ENCODE measurements at places on chromosomes 4 and X.

GRCh38 chrX:133402830-133403625 lies 12.3 kb downstream of the GPC4 start:
- DNase-seq: no peak

DNA sequence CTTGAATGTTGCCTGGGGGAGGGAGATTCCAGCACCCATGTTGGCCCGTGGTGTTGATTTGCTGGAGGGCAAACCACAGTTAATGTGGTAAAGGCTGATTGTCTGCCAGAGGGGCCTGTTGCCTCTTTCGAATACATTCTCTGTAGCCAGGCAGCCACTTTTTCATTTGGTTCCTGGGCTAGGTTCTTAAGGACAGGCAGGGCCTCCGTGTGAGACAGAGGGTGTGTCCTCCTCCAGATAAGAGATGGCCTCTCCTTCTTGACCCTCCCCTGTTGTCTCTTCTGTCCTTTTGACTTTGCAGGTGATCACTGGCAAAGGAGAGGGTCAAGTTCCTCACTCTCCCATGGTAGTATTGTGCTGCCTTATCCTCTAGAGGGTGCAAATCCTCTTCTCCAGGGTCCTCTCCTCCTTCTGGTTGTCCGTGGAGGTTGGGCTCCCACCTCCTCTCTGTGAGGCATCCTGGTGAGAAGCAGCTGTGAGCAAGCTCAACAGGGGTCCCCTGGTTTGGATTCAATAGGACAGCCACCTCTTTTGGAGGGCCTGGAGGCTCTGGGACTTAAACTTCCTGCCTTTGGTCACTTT lies 44.9 kb downstream of the ZNF182 start:
- peak; percentile 1 for DNase-seq

DNA sequence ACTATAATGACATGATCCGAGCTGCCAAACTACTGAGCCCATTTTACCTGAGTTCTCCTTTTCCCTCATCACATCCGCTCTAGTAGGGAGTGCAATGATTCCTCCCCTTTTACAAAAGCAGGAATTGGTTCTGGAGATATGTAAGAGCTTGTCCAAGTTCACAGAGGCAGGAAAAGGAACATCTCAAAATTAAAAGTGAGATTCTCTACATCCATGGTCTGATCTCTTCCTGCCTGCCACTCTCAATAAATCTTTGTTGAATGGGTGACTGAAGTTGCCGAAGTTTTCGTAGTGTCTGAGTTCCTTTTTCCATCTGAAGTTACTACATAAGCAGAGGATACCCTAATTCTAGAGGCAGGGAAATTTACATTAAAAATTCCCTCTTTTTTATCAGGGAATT lies at the start of gene FGFBP1:
Gene FGFBP1, minus strand, starts transcription at position 101 of the 400 bp plus-strand sequence. CDS start 2,108 bp downstream, outside the sequence.
- no peak for DNase-seq

DNA sequence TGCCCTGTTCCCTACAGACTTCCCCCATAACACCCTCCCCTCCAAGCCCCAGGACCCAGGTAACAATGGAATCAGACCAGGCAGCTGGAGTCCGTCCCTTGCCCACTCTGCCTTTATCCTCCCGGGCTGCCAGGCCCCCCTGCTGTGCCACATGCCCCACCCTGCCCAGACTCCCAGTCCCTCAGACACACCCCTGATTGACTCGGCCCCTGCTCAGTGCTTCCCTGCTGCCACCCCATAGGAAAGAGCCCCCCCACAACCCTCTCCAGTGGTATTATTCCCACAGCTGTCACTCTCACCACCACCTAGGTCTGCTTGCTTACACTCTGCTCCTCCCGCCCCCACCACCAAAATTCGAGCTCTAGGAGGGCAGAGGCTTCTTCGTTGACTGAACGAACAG lies 4.7 kb upstream of the NAA10 start:
- no peak for DNase-seq

DNA sequence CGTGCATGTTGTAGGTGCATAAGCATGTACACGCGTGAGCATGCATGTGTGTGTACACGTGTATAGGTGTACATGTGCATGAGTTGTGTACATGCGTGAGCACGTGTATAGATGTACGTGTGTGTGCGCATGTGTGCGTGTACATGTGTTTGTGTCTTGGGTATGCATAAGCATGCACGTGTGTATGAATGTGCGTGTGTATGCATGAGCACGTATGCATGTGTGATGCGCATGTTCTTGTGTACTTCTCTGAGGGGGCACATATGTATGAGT lies 9.0 kb downstream of the NAT8L start:
- no peak for DNase-seq

- no peak for DNase-seq
Observed at GRCh38 chrX:52983321-52984000, 25.1 kb upstream of the FAM156A start.

DNA sequence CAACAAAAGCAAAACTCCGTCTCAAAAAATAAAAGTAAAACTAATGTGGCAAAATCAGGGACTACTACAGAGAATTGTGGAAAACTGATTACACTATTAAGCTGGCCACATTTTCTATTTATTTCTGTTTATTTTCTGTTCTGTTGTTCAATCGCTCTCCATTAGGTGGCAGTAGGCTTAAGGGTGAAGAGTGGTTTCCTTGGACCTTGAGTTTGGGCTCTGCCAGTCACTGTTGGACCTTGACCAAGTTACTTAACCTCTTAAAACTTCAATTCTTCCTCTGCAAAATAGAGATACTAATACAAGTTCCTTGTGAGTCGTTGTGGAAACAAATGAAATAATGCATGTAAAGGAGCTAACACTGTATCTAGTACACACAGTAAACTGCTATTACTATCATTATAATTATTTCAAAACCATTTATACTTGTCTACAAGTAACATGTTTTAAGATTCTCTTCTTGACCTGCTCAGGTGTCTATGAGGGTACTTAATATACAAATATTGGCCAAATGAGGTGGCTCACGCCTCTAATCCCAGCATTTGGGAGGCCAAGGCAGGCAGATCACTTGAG lies 15.2 kb downstream of the HSD17B11 start:
- DNase-seq: peak; percentile 15

DNA sequence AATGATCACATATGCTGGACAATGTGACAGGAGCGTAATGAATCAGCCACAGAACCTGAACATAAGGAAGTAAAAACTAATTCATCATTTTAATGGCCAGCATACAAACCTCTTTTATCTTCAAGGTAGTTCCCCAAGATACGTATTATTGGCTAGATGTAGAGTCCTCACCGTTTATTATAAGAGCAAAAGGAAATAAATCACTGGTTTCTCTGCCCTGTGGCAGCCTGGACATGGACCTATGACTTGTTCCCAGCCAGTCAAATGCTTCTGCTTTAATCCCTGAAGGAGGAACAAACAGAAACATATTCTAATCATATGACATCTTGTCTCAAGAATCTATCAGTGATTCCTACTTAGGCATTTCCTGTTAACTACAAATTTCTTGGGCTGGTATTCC lies 86.8 kb upstream of the FAM241A start:
- DNase-seq: no peak

- no peak for DNase-seq
Observed at GRCh38 chr4:38489011-38489861, 174.8 kb upstream of the KLF3 start.

DNA sequence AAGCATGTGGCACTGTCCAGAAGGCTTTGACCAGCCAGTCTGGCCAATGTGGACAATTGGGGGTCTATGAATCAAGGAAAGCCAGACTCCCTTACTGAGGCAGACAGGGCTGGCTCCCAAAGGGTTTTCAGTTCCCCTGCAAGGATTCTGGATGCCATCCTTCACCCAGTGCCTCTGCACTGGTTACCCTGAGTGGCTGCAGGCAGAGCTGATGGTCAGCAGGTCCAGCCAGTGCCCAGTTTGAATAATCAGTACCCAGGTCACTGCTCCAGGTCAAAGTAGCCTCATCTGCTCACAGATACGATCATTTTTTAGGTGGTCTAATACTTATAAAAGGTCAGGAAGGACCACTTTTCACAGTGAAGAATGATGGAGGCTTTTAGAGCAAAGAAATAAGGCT lies 52.2 kb upstream of the MAMLD1 start:
- no peak for DNase-seq

DNA sequence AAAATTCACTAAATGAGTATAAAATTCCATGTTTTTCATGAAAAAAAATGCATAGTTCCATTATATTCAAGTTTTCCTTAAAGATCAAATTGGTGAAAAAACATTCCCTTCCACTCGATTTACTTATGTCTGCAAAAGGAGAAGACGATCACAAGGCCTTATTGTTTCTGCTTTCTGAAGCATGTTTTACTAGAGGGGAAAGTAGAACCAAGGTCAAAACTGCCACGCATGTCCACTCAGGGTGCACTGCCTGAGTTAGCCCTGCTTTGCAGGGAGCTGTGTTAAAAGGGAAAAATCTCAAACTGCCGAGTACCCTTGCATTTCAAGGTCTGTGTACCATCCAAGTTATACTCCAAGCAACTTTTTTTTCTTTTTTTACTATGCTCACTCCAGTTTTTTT lies 57.2 kb downstream of the TRAPPC11 start:
- no peak for DNase-seq

All from NCI-H446 (cell line).